Activated effector memory CD4-positive, alpha-beta T cell treated with anti-CD3 and anti-CD28 coated beads, Interleukin-2, amount 50 U/mL, for 16 hours (primary cell): ENCODE measurements at places on chromosomes 3 and 15.

- no peak for DNase-seq
Observed at GRCh38 chr15:33971811-33972210, 3.5 kb downstream of the CHRM5 start.

GRCh38 chr15:59376733-59377132, 4.1 kb upstream of the MYO1E start:
- no peak for DNase-seq

DNA sequence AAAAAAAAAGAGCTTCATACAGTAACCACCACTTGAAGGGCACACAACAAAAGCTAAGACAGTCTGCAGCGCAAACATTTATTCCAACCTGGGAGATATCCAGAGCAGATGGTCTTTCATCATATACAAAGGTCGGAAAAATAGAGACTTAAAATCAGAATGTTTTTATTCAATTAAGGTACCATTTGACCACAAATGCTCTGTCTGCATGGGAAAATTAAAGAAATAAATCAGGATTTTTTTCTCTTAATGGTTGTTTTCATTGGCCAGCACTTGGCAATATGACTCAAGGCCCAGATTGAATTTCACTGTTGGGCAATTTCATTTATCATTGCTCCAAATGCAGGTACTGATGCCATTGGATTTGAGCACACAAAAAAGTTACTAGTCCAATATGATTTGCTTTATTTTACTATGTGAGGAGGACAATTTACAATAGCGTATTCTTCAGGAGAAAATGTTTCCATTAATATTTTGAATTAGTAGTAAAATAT, 145.9 kb upstream of the AGTR1 start:
- no peak for DNase-seq

GRCh38 chr3:32374788-32375595, 16.7 kb upstream of the CMTM7 start:
- DNase-seq = peak; percentile 70

DNA sequence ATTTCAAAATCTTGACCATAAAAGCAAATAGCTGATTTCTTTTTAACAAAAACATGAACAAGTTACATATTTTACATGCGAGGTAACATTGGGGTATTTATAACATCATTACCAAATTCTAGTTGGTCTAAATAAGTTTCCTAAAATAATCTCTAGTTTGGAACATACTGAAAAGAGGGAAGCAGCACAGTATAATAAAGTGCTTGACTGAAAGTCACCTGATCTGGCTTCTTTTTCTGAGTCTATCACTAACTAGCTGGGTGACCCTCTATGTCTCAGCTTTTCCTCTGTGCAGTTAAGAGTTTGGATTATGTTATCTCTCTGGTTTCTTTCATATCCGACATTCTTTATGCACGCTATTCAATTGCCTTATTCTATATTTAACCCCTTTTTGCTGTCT, 19.8 kb upstream of the CNTN4 start:
- DNase-seq = no peak
